Mesothelial cell of epicardium (in vitro differentiated cells): ENCODE measurements at places on chromosomes 1 and 21.

DNA sequence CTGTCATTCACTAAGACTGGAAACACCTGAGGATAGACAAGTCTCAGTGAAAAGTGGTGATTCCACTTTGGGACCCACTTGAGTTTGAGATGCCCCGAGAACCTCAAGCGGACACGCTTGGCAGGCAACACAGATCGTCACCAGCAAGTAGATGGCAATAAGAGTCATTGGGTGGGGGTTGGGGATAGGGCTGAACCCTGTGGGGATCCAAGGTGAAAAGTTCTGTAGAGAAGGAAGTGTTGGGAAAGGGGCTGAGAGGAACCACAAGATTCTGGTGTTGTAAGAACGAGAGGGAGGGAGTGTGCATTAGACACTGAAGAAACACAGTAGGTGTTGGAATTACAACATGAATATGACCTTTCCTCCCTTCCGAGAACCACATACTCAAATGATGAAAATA lies 45.4 kb upstream of the TDRD10 start:
- DNase-seq, result no peak

- DNase-seq, result no peak
Observed at GRCh38 chr1:43034195-43034658, 75.6 kb upstream of the SLC2A1 start.

DNA sequence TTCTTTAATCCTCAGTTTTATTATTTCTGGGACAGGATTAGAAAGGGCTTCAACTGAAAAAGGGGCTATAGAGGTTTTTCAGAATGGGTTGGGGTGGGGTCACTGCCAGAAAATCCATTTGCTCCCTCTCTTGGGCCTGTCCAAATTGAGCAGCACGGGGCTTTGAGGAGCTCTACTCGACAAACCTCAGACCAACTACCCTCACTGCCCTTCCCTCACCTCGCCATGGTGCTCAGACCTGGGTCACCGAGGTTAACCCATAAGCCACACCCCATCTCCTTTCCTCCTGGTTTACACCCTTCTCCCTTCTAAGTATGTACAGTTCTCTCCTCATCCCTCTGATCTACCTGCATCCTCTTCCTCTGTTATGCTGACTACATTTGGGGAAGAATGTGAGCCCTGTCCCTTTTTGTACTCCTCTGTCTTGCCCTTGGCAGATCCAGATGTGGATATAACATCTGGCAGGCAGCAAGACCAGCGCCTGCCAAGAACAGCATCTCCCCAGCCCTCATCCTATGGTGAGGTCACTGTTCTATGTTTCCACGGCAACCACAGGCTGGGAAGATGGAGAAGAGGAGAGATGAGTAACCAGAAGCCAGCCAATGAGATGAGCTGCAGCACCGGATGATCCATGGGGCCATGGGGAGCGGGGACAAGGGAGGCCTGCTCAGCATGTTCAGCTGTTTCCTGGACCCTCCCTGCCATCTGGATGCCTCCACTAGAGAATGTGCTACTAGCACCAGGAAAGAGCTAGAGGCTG lies 3.7 kb upstream of the FABP3 start:
- no peak for DNase-seq

DNA sequence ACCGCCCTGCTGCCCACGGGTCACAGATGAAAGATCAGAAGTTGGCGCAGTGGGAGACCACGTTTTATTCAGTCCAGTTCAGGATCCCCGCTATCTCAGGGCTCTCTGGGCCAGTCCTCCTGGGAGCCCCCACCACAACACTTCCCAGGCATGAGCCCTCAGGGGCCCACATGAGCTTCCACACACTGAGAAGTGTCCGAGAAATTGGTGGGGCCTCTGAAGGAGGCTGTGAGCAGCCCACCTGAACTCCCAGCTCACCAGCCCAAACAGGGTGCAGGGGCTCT lies 12.1 kb downstream of the TRIM46 start:
- DNase-seq, result no peak

GRCh38 chr21:45791562-45792418 lies 148.3 kb downstream of the PCBP3 start:
- DNase-seq, result no peak

- DNase-seq, result no peak
Observed at GRCh38 chr1:19210772-19211549, 895 bp upstream of the UBR4 start.
